ENCODE measurements at places on chromosomes 2 and 18. TPM values are rescaled to one million over a fixed set of nuclear protein-coding genes. Genes with fewer than 3 reads are reported as not detected.

C2orf66 gene
- total RNA-seq = 0.25 TPM

STARD7 gene
- 206 TPM for total RNA-seq

DGUOK gene
- total RNA-seq = 90.9 TPM

MFSD6 gene
- 40.9 TPM for total RNA-seq

MYO7B gene
- total RNA-seq = 0.30 TPM

VIT gene
- total RNA-seq = not detected

PTPRM gene
- 5.6 TPM for total RNA-seq

C2orf81 gene
- 1.6 TPM for total RNA-seq

DNA sequence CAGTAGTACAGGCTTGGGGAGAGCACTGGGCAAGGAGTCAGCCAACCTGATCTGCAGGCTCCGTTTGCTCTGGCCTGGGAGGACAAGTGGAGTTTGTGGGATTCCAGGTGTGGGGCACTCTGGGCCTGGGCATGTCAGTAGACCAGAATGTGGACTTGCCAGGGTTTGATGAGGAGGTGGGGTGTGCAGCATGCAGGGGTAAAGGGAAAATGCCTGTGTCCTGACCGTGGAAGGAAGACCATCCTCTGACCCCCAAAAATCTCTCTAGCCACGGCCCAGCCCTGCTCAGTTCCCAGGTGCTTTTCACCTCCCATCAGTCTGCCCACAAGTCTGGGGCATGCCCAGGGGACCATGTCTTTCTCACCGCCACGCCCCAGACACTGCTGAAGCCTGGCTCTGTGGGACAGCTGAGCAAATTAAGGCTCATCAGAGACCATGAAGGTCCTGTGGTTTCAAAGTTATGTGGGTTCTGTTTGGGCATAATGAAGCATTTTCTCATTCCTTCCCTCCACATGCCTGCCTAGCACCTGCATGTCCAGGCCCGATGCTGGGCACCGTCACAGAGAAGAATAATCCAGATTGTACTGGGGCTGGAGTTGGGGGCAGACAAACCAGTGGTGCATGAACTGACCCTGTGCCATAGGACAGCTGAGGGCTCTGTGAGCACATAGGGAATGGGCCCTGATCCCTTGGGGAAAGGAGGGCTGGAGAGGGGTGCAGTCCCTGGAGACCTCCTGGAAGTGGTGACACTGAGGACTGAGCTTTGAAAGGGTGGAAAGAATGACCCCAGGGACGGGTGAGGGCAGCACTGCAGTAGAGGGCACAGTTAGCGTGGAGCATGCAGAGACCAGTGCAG lies 6.5 kb upstream of the KCNF1 start:
- no peak for DNase-seq

GRCh38 chr2:60512062-60512622 lies 41.3 kb downstream of the BCL11A start:
- DNase-seq = no peak

DNA sequence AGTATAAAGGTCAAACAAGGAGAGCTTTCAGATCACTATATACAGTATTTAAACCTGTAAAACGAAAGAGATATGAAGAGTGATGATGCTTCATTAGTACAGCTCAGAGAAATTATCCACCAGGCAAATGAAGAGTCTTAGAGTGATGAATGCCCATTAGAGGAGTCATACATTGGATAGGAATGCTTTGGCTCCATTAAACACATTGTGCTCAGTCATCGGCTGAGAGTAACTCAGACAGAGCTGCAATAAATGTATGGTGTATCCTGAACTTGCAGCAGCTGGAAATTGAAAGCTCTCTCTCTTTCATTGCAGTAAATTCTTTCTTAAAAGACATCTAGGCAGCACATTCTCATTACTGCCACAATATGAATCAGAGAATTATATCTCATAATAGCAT lies 340.8 kb upstream of the SPHKAP start:
- DNase-seq = no peak

- no peak for DNase-seq
Observed at GRCh38 chr2:126719833-126720351, 63.9 kb downstream of the GYPC start.

DNA sequence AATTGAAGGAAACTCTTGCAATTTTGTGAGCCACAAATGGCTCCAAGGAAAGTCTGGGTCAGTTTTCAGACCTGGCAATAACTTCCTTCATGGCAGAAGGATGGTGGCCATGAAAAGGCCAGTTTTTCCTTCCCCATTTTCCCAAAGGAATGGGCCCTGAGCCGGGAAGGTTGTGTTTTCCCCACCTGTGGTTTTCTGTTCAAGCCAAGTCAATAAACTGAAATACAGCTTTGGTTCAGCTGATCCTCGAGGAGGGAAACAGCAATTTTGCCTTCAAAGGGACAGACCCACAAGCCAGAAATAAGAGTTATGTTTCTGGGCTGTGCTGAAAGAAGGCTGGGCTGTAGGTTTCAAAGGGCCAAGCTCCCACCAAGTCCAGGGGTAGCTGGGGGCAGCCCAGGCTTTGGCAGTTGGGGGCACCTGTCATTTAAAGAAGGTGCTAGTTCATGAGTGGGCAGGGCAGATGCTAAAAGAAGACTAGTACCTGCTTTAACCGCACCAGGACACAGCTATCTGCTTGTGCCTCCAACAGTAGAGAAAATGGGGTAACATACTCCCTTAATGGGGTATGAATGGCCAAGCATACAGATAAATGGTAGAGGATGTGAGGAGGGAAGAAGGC lies 97.0 kb downstream of the TTC32 start:
- DNase-seq = no peak

GRCh38 chr2:24163186-24163585 lies 11.7 kb upstream of the FAM228A start:
- DNase-seq = no peak

DNA sequence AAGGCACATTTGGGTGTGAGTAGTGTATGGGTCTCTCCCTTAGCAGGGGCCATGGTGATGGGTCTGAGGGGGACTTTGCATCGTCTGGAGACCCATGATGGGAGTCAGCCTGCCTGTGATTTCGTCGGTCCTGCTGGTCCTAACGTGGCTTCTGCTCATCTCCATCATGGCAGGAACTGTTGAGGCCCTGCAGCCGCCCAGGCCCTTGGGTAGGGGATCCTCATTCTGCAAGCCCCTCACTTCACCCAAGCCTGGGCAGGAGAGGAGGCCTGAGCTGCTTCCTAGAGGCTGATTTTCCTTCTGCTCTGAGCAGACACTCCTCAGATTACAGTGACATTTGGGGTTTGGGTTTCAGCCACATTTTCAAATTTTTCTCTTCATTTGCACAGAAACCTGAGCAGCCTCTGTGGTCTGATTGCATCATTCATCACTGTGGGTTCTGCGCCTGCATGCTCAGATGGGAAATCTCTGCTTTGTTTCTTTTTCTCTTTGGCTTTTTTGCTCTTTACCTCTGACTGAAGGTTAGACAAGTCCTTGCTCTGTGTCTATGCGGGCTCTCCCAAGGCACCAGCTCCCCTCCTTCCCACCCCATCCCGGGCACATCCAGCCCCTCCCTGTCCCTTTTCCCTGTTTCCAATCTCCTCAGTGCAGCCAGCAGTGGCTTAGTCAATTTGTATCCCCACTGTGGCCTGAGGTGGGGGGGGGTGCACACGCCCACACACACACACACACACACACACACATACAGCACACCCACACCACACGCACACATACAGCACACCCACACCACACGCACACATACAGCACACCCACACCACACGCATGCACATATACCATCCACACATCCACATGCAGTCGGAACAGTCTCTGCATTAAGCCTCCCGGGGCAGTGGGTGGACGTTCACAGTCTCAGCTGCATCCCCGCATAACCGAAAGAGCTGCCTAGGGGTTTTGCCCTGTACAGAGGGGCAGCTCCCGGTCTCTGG lies 305.4 kb upstream of the HS6ST1 start:
- peak; percentile 33 for DNase-seq

DNA sequence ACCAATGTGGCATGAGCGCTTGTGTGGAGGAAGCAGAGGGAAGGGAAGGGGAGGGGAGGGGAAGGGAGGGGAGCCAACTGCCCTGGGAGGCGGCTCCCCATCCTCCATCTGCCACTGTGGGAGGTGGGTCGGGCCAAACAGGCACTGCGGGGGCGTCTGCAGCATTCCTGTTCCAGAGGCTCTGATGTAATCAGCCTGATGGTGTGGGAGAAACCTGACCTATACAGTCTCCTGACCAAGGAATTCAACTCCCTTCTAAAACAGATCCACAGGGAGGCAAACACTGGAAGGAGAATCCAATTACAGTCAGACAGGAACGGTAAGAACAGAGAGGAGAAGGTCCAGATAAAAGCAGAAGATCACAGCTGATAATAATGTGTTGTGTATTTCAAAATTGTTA lies 88.8 kb downstream of the CD8B2 start:
- DNase-seq = no peak

GRCh38 chr2:227545990-227546389 lies 52.7 kb upstream of the SCYGR2 start:
- no peak for DNase-seq

DNA sequence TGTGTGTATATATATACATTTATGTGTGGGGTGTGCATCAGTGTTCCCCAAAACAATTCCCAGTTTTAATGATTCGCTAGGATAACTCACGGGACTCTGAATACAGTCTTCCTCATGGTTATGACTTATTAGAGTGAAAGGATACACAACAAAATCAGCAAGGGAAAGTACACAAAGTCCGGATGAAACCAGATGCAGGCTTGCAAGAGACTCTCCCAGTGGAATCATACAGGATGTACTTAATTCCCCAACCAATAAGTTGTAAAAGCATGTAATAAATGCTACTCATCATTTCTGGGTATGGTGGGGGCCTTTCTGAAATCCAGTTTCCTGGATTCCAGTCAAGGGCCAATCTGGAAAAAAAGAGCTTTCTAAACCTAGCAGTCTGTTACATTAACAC lies 654.1 kb upstream of the SYT4 start:
- DNase-seq = no peak

DNA sequence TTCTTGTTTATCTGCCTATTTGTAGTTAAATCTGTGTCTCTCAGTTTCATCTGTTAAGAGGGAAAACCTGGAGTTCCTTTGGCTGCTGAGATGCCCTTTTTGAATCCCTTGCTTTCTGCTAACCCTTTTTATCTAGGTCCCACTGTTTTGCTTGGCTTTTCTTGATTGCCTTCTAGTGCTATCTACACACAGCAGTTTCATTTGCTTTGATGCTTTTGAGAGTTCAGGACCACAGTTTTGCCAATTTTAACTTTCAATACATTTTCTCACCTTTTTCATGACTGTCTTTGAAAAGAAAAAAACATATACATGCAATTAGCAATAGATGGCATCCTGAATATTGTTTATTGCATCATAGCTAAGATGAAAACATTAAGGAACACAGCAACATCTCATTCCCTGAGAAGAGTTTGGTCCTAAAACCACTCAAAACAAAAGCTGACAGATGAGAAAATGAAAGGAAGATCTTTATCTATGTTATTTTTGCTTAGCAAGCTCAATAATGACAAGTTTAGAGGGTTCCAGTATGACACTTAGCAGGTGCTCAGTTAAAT lies 241.4 kb upstream of the MEX3C start:
- DNase-seq = no peak

- DNase-seq = no peak
Observed at GRCh38 chr2:60498816-60499429, 54.5 kb downstream of the BCL11A start.

- no peak for DNase-seq
Observed at GRCh38 chr2:188085421-188085820, 206.3 kb upstream of the GULP1 start.

DNA sequence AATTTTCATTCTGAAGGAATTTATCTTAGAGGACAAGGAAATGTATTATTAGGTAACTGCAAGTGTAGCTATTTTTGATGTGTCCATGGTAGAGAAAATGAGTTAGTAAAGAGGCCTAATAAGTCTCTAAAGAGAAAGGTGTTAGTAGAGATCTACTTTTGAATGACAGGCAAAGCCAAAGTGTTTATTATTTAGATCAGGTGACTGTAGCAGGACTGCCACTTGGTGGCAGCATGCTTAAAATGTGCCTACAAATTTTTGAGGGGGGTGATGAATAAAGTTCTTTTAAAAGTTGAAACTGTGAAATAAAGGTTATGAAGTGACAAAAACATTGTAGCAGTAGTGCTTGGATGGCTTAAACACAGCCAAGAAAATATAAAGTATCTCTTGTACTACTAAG lies 421.5 kb upstream of the MEIS1 start:
- DNase-seq = no peak

- DNase-seq = no peak
Observed at GRCh38 chr2:71604726-71605120, 151.4 kb downstream of the DYSF start.

- no peak for DNase-seq
Observed at GRCh38 chr2:25257931-25258846, 83.5 kb downstream of the DNMT3A start.

GRCh38 chr2:11227595-11227994 lies 72.3 kb downstream of the SLC66A3 start:
- DNase-seq = no peak

DNA sequence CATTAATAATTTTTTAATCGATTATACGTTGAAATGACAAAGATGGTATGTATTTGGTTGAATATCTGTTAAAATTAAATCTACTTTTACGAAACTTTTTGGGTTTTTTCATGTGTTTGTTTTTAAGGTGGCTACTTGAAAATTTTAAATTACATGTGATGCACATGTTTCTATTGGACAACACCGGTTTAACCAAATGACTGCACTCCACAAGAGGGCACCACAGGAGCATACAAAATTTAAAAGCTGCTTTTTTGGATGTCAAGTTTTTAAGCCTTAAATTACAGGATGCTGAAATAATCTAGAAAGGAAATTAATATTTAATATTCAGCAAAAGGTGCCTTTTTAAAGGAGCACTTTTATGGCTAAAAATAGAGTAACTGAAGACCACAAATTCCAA lies 98.7 kb downstream of the ACVR1 start:
- peak; percentile 20 for DNase-seq

GRCh38 chr2:95728878-95729596 lies 137.2 kb downstream of the TRIM43 start:
- DNase-seq = peak; percentile 28

- DNase-seq = no peak
Observed at GRCh38 chr2:36964496-36965058, 1.8 kb downstream of the STRN start.

DNA sequence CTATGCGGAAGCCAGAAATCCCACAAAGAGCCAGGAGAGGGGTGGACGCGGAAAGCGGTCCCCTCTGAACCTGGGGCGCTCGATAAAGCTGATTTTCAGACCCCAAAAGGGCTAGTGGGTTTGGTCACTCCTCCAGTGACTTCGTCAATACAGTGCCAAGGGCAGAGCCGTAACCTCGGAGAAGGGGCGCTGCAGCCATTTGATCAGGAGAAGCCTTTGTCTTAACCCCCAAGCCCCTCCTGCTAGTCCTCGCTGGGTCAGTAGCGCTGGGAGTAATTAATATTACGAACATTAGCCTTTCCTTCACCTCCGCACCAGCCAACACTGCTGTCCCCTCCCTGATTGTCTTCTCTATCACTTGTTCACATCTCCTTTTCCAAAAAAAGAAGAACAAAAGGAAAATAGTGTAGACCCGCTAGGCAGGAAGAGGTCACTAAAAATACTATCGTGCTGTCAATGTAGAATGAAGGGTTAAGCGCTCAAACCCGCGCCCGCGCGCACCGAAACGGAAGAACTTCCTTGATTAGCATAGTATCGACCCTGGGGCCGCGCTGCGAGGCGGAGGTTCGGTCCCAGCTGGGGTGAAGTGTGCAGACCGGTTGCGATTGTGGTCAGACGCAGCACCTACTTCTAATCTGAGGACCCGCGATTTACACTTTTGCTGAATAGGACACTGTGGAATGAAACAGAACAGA lies 63.2 kb upstream of the MAPRE2 start:
- peak; percentile 42 for DNase-seq
